ENCODE measurements at places on chromosomes 13 and 19. TPM values are rescaled to one million over a fixed set of nuclear protein-coding genes. Genes with fewer than 3 reads are reported as not detected.

MUC16 gene
- total RNA-seq = 0.13 TPM

RNF225 gene
- not detected for total RNA-seq

GAPDHS gene
- not detected for total RNA-seq

MCEMP1 gene
- total RNA-seq = not detected

RFPL4AL1 gene
- total RNA-seq = not detected

ADGRE2 gene
- total RNA-seq = 0.33 TPM

ZNF99 gene
- not detected for total RNA-seq

PALM3 gene
- 3.5 TPM for total RNA-seq

ANKRD24 gene
- 1.3 TPM for total RNA-seq

ZNF85 gene
- total RNA-seq = 14.5 TPM

SPACA4 gene
- not detected for total RNA-seq

GPR12 gene
- total RNA-seq = 2.4 TPM

PRDX2 gene
- 313 TPM for total RNA-seq

ZNF345 gene
- total RNA-seq = 4.9 TPM

RASAL3 gene
- total RNA-seq = not detected

FFAR3 gene
- not detected for total RNA-seq

ZNF491 gene
- 8.2 TPM for total RNA-seq

SWSAP1 gene
- total RNA-seq = 2.0 TPM

AMER2 gene
- total RNA-seq = 0.11 TPM

RASIP1 gene
- total RNA-seq = 0.33 TPM

ATXN8OS gene
- total RNA-seq = 0.49 TPM

PTPRS gene
- 148 TPM for total RNA-seq

NLRP7 gene
- not detected for total RNA-seq

PNMA8A gene
- 50.1 TPM for total RNA-seq

TYROBP gene
- total RNA-seq = not detected

RNASEH2A gene
- 8.0 TPM for total RNA-seq

ZNF473 gene
- 7.9 TPM for total RNA-seq

KLK14 gene
- 0.46 TPM for total RNA-seq

FBL gene
- 78.6 TPM for total RNA-seq

CCDC70 gene
- total RNA-seq = not detected

MEDAG gene
- total RNA-seq = 0.13 TPM

CEACAM4 gene
- total RNA-seq = not detected

NACC1 gene
- total RNA-seq = 44.8 TPM

SMIM44 gene
- total RNA-seq = not detected

TPTE2 gene
- not detected for total RNA-seq

ICAM1 gene
- 0.22 TPM for total RNA-seq

Measured in motor neuron (in vitro differentiated cells).